Natural killer cell (primary cell): ENCODE measurements at places on chromosomes 3 and 15. TPM values are rescaled to one million over a fixed set of nuclear protein-coding genes. Genes with fewer than 3 reads are reported as not detected.

DNA sequence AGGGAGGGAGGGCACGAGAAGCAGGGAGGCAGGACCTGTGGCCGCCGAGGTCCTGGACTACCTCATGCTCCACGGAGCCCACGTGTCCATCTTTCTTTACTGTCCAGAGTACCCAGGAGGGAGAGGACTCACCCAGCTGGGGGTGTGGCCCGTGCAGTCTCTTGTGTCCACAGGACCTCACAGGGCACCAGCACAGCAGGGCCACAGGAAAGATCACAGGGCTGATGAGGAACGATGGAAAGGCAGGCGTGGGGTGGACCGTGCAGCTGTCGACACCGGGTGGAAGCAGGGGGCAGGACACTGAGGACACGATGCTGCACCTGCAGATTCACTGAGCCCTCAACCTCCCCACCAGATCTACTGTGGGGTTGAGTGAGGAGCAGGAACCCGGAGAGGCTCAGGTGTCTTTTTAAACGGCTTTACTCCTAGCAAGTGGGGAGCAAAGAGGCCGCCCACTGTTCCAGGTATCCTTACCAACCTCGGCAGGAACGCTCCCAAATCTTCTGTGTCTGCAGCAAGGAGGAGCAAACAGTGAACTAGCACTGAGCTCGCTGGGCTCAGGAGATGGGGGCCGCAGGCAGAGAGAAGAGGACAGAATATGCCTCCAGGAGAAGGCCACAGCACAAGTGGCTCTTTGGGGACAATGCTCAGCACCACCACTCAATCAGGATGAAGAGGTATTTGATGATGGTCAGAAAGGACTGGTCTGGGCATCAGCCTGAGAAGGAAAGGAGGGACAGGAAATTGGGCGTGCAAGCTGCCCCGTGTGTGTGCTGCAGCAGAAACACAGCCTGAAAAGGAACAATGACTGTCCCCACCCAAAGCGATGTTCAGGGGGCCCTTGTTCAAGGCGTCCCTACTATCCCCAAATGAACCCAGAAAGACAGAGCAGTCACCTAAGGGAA, 198.8 kb downstream of the XXYLT1 start:
- H3K27ac ChIP-seq = no peak overlapping the region
- H3K27me3 ChIP-seq = no peaks in the 10 kb centered on the region
- DNase-seq = no peak
- no peak overlapping the region for H3K4me3 ChIP-seq
- no peaks in the 10 kb centered on the region for H3K36me3 ChIP-seq

GPR87 gene
- total RNA-seq = not detected

DNA sequence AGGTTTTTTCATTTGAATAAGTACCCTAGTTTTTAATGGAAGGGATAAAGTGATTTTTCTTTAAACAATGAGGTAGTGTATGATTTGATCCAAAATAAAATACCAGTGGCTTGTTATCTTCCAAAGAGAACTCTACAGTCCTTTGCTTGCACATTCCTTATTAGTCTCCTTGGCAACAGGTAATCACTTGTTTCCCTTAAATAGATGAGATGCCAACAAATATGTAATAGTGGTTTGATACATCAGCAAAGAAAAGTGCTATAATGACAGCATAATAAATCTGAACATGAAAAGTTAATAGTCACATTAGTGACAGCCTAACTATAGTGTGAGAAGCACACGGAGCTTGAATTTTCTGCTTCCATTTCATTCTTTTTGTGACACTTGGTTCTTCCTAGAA, 360.2 kb downstream of the ZNF385D start:
- no peaks in the 10 kb centered on the region for H3K36me3 ChIP-seq
- no peak for DNase-seq
- H3K4me1 ChIP-seq = no peaks in the 10 kb centered on the region

DNA sequence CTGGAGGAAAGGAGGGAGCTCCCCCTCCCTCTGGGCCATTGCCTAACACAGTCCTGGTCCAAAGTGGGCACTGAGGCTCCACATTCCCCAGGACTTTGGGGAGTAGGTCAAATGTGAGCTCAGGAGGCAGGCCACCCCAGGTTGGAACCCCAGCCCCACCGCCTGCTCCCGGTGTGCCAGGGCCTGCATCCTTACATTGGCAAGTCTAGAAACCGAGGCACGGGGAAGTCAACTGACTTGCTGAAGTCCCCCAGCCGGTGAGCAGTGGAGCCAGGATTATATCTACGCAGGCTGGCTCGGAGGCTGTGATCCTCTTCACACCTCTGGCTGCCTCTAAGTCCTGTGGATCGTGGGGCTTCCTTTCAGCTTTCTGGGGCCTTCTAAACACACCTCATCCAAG, 48.7 kb downstream of the RHCG start:
- peaks cover 7% of the 10 kb centered on the region for H3K27me3 ChIP-seq
- H3K36me3 ChIP-seq = no peaks in the 10 kb centered on the region
- H3K27ac ChIP-seq = no peak overlapping the region

- no peak overlapping the region for H3K4me3 ChIP-seq
- H3K36me3 ChIP-seq = no peaks in the 10 kb centered on the region
- DNase-seq = no peak
- no peaks in the 10 kb centered on the region for H3K27me3 ChIP-seq
Observed at GRCh38 chr3:164577667-164578210, 500.6 kb downstream of the SI start.
